ENCODE measurements at places on chromosomes 1 and 21.
A peak's percentile ranks its signal among the peaks of the same experiment; 100 is the strongest.

DNA sequence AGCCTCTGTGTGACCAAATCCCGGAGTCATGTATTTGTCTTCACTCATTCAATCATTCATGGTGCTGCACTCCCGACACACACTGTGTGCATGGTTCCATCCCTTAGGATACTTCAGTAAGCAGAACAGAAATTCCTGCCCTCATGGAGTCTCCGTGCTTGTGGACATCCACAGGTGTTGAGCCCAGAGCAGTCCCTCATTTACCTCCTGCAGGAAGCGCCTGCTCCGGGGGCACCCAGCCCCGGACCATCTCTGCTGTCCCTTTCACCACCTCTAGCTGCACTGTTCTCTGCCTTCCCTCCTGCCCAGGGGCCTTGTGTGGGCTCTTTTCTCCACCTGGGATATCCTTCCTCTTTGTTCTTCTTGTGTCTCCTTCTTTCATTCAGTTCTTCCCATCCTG, 9.5 kb upstream of the ZBTB21 start:
- DNase-seq, result no peak

DNA sequence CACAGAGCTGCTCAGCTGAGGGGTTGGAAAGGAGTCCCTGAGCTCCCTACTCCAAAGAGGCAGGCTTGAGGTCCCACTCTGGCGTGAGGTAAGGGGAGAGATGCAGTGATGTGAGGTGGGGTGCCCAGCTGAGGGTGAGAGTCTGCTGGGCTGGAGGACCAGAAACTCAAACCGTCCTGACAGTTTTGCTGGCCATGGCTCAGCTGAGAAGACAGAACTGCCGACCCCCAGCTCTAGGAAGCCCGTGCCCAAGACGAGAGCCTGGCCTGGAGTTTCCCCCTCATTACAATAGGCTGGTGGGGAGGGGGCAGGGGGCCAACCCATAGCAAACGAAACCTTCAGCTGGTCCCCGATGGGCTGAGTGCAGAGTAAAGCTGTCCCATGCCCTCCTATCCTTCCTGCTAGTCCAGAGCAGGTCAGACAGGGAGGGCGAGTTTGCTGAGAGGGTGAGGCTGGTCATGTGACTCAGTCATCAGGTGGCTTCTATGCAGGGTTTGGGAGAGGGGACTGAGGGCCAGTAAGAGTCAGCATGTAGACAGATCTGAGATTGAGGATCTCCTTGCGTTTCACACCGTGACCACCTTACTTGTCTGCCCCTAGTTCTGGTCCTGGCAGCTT, 129.3 kb downstream of the PRDM2 start:
- DNase-seq, result no peak

GRCh38 chr1:219555806-219556205, 57.1 kb downstream of the ZC3H11B start:
- no peak for DNase-seq

DNA sequence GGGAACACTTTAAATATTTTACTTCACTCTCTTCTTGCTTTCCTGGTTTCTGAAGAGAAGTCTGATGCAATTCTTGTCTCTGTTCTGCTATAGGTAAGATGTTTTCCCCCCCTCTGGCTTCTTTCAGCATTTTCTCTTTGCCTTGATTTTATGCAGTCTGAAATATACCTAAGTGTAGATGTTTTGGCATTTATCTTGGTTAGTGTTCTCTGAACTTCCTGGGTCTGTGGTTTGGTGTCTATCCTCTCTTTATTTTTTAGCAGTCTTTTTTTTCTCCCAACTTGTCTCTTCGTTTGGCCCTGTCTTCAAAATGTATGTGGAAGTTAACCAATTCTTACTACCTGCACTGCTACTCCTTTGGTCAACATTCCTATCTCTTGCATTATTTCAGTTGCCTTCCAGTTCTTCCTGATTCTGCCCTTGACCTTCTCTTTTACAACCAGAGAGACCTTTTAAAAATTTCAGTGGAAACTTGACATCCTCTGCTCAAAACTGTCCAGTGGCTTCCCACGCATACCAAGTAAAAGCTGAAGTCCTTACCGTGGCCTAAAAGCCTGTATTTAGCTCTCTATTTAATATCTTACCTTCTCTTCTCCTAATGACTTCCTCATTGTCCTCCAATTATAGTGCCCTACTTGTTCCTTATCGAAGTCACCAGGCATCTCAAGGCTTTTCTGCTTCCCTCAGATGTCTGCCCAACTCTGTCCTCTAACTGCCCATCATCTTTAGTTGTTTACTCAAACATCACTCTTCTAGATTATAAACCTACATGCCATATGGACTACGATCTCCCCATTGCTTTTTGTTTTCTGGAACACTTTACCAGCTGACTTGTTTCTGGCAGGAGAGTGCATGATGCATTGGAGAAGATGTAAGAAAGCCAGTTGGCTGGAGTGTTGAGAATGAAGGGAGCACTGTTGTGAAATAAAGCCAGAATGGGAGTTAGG, 40.9 kb downstream of the RAP1A start:
- DNase-seq, result no peak

GRCh38 chr1:8165595-8166360, 139.7 kb upstream of the ERRFI1 start:
- DNase-seq, result no peak

DNA sequence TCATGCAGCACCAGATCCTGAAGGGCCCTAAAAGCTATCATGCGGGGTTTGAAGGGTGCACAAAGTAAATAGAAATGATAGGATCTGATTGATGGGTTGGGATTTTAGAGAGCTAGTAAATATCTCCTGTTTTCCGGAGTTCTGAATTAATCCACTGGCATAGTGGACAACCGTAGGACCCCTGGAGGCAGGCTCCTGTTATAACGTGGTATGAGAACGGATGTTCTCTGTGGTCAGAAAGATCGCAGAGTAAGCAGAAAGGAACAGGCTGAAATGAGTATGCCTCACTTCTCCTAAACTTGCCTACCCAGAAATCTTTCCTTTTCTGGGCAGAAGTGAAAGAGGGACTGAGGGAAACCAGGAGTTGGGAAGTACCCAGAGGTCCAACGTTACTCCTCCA, 470.8 kb downstream of the AJAP1 start:
- DNase-seq, result no peak

- DNase-seq, result no peak
These were observed 216.4 kb upstream of the KIAA0040 start for GRCh38 chr1:175408986-175409385.

- DNase-seq, result no peak
These were observed 7.1 kb upstream of the DIPK1A start for GRCh38 chr1:92968138-92969032.

DNA sequence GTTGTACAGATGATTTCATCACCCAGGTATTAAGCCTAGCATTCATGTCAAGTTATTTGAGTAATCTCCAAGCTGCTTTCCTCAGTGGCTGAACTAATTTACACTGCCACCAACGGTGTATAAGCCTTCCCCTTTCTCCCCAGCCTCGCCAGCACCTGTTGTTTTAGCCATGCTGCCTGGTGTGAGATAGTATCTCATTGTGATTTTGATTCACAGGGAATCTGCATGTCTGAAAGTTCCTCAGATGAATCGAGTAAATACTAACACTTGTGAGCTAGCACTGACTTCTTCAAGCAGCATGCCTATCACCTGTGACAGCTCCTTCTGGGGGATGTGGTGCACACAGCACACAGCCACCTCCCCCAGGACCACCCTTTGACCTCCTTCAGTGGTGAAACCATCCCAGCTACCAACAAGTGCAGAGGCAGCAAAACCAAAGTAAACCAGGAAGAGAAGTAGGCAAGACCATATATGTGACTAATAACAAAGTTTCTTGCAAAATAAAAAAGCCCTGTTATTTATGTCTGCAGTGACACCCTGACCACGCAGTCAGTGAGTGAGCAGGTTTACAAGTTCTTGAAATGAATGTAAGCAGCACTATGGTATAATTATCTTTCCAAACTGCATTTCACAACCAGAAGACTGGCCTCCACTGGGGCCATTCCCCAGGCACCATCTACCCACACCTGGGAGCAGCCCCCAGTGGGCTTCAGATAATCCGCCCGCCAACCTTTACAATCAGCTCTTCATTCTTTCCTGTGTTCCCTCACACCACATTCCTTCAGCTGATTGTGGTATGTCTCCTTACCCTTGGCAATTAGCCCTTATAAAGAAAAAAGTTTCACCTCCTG, 173.8 kb downstream of the ETS2 start:
- DNase-seq, result no peak

DNA sequence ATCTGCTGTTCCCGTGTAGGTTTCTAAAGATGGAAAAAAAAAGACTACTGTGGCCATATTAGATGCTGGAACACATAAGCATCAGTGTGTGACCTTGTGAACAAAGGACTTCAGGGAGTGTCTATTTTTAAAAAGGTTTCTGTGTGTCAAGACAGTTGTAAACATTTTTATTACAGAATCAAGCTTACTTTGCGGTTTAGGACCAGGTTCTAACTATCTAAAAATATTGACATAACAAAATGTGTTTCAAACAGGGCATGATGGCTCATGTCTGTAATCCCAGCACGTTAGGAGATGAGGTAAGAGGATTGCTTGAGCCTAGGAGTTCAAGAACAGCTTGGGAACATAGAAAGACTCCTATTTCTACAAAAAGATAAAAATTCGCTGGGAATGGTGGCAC, 7.1 kb upstream of the DDI2 start:
- DNase-seq, result peak; percentile 92

DNA sequence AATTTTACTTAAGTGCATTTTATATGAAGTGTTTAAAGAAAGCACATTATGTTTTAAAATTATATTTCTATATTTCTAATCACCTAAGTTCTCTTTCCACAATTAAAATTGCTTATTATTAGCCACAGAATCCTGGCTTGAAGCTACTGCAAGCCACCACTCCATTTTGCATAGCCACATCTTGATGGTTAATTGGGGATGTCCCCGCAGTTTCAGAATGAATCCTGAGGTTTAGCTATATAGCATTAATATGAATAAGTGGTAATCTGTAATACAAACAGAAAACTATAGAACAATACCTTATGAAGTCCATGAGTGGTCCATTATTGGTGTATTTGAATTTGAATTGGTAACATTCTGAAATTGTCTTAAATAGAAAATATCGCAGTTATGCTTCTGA, 11.6 kb upstream of the GOLPH3L start:
- DNase-seq, result no peak

GRCh38 chr1:160020196-160020595, 11.6 kb downstream of the PIGM start:
- no peak for DNase-seq

DNA sequence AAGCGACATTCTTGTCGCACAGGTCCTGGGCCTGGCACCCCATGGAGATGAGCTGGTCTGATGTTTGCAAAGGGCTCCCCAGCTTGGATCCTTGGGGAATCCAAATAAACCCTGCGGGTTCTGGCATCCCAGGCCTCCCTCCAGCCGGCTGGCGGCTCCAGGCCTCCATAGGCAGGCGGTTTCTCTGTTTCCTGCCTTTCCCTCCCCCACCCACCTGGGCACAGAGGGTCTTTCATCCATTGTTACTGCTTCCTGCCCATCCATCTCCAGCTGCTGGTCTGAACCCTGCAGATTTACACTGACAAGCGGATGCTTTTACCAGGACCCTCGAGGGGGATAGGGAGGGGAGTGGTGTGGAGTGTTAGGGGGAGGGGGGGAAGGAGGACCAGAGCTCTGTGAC, 39.1 kb upstream of the ID3 start:
- no peak for DNase-seq

DNA sequence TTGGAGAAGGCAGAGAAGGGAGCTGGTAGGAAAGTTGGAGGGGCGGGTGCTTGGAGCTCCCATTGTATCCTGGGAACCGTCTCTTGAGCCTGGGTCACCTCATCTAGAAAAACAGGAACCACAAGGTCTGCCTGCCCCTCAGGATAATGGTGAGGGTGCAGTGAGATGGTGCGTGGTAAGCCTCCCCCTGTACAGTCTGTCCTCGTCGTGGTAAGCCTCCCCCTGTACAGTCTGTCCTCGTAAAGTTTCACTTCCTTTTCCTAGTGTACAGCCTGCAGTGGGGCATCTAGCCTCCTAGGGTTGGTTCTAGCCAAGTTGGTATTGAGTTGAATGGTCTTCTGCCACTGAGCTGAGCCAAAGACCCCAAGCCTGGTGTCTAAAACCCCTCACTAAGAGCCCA, 66.5 kb upstream of the IGSF21 start:
- no peak for DNase-seq

DNA sequence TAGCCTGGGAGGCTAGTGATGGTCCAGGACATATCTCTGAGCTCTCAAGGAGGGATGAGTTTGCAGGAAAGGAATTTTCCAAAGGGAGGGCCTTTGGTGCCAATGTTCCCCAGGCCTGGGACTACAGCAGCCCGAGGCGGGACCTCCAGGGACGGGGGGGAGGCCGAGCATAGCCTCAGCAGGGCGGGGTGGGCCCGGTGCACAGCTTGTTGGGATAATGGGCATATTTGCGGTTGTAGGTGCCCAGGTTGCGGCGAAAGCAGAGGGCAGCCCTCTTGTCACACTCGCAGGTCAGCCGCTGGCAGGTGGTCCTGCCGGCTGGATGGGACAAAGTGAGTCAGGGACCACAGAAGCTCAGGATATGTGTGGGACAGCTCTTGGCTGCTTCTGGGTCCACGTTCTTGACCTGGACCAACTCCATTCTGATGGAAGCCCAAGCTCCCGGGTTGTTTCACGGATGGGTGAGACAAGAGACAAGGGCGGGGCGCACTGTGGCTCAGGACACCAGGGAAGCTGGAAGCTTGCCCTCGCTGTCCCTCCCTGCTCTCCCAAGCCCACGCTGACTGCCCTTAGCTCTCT, 3.2 kb downstream of the PLA2G2E start:
- no peak for DNase-seq

DNA sequence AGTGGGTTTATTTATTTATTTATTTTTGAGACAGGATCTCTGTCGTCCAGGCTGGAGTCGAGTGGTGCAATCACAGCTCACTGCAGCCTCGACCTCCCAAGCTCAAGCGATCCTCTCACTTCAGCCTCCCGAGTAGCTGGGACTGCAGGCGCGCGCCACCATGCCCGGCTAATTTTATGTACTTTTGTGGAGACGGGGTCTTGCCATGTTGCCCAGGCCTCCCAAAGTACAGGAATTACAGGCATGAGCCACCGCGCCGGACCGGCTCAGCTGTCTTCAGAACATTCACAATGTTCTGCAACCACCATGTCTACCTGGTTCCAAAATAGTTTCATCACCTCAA, 406 bp upstream of the DNAJC8 start:
- no peak for DNase-seq

DNA sequence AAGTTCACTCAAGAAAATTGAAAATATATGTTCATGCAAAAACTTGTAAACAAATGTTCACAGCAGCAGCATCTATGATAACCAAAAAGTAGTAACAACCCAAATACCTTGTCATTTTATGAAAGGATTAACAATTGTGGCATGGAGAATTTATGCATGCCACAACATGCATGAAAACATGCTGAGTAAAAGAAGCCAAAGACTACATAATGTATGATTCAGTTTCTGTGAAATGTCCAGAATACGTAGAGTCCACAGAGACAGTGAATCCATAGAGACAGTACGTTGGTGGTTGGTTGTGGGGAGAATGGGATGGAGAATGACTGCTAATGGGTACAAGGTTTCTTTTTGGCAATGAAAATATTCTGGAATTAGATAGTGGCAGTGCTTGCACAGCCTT, 148.7 kb downstream of the MAST2 start:
- no peak for DNase-seq

DNA sequence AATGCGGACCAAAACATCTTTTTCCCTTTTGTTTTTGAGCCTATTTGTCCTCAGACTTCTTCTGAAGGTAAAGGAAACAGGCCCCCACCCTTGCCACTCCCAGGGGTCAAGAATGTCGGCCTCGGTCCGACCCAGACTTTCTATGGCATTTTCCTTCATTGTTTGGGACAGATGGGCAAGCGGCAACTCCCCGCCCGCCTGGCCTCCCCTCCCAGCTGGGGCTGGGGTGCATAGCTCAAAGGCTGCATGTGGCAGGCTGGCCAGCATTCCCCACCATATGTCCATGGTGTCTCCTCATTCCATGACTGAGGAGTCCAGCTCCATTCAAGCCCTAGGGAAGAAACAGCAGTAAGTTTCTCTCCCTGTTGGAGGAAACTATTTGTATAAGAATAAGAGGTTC, 29.4 kb upstream of the TSPEAR start:
- no peak for DNase-seq

Data from NCI-H526 treated with DMSO at 0.1 percent for 48 hours (cell line).